ENCODE measurements at places on chromosomes 5 and 9. TPM values are rescaled to one million over a fixed set of nuclear protein-coding genes. Genes with fewer than 3 reads are reported as not detected.

Gene DBN1
- 69.0 TPM for total RNA-seq

Gene SPRY4
- 13.5 TPM for total RNA-seq

Gene APBA1
- total RNA-seq, result 13.3 TPM

- DNase-seq, result no peak
Observed at GRCh38 chr9:70600506-70600905, 186.0 kb upstream of the KLF9 start.

DNA sequence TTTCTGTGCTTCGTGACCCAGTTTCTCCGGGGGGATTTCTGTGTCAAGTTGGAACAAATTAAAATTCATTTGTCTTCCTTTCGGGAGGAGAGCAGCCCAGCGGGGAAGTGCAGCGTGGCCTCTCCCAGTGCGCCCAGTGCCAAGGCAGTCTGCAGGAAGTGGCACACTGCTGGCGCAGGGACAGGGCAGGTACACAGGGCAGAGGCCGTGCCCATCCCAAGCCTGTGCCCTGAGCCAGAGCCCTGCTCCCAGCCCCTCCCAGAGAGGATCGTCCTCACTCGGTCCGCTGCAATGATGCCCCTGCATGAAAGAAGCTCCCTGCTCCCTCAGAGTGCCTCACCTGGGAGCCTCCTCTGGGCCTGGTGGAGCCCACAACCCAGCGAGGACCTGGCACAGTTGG lies 82.4 kb upstream of the PPP1R26 start:
- DNase-seq, result no peak

DNA sequence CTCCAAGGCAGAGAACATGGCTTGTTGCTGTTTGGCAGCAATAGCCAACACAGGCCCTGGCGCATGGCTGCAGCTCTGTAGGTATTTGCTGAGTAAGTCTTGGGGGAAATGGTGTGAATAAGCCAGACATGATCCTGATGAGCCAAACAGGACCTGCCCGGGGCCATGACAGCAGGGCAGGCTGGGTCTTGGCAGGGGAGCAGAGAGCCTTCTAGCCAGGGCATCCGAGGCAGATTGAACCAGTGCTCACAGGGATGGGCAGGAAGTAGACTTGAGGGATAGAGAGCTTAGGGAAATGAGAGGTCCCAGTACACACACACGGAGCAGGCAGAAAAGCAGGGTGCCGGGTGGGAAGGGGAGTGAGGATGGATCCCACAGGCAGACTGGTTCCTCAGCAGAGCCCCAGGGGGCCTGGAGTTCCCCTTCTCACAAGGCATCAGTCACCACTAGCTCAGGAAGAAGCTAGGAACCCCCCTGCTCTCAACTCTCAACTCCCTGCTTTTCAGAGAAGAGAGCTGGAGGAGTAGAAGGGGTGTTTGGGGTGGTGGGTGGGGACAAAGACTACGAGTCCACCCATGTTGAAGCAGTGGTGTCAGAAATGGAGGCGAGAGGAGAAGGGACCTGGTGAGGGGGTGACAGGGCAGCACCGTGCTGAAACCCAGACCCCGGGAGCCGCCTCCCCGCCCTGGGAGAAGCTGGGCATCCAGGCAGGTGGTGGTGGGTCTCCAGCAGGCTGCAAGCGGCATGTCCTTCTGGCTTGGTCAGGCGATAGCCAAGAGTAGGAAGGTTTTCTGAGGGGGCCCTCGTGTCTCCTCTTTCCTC lies 111.1 kb downstream of the RGS3 start:
- no peak for DNase-seq

Gene IZUMO3
- total RNA-seq, result not detected

Gene LRRC19
- total RNA-seq, result not detected

Gene SH3RF2
- 48.4 TPM for total RNA-seq

Gene SLC6A18
- total RNA-seq, result not detected

- DNase-seq, result no peak
Observed at GRCh38 chr9:68974901-68975300, 39.0 kb downstream of the PRKACG start.

DNA sequence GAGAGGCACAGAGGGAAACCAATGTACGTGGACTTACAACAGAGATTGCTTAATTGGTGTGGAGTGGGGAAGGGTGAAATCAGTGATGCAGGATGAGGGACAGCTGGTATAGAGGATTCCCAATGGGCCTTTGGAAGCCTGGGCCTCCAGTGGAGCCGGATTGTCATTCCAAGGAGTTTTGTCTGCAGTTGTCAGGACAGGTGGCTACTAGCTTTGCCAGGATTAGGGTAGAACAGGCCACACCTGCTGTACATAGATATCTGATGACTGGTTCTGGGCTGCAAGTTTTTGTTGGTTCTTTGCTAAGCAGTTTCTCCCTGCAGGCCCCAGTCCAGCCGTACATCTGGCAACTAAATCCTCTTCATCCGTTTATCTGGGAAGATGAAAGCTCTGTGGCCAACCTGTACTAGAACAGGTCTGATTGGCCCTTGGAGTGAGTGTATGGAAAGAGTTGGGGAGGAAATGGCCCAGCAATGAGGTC lies 4.2 kb downstream of the SKP2 start:
- DNase-seq, result no peak

- DNase-seq, result no peak
Observed at GRCh38 chr9:123834218-123834888, 95.6 kb downstream of the DENND1A start.

DNA sequence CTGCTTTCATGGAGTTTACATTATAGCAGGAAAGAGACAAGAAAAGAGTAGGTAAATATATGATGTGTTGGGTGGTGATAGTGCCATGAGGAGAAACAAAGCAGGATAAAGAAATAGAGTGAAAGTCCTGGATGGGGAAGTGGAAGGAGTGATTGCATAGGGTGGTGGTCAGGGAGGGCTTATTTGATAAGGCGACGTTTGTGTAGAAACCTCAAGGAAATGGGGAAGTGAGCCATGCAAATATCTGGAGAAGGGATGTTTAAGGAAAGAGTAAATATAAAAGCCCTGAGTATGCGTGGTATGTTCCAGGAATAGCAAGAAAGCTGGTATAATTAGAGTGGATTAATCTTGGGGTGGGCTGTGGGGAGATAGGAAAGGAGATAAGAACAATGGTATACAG lies 134.7 kb upstream of the SV2C start:
- no peak for DNase-seq

GRCh38 chr9:89436963-89437625 lies 60.8 kb downstream of the SEMA4D start:
- no peak for DNase-seq

DNA sequence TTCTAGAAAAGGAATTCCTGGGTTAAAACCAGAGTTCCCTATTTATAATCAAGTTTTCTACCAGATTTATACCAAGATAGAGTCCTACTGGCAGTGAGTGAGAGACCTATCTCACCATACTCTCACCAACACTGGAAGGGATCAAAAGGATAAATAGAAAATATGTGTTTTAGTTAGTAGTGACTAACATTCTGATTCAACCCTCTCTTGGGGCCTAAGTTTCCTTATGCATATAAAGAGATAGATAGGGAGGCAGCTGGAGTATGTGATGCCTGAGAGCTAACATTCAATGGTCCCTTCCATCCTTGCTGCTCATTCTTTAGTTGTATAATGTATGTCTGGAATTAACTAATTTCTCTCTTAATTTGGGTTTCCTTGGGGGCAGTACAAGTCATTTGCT lies 32.0 kb downstream of the CKMT2 start:
- DNase-seq, result no peak

GRCh38 chr9:111965566-111966019 lies 69.0 kb downstream of the UGCG start:
- DNase-seq, result no peak

DNA sequence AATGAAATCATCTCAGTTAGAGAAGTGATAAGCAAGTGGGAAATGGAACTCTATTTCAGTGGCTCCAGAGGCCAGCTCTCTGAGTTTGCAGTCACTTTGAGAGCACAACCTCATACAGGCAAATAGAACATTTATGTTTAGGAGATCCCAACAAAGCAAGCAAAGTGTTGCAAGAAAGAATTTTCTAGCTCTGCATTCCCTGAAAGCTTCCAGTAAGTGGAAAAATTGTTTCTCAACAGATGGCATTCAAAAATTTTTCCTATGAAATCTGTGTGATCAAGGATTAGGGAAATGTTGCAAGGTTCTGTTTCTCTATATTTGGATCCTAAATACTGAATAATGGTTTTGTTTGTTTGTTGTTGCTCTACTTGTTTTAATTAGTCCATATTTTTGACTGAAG lies 764.2 kb upstream of the ZNF608 start:
- no peak for DNase-seq

GRCh38 chr9:134100040-134100439 lies 32.2 kb upstream of the BRD3 start:
- DNase-seq, result no peak

- DNase-seq, result no peak
Observed at GRCh38 chr9:122127396-122127798, 32.2 kb downstream of the NDUFA8 start.

Gene MYO10
- total RNA-seq, result 22.1 TPM

Gene ADAMTS2
- 17.4 TPM for total RNA-seq

Gene NIPAL4
- 12.0 TPM for total RNA-seq

GRCh38 chr5:34535944-34536623 lies 120.0 kb upstream of the RAI14 start:
- no peak for DNase-seq

GRCh38 chr9:96149533-96150280 lies 152.3 kb downstream of the HSD17B3 start:
- no peak for DNase-seq

Gene PDLIM4
- total RNA-seq, result 76.4 TPM

Gene PPP3R2
- not detected for total RNA-seq

DNA sequence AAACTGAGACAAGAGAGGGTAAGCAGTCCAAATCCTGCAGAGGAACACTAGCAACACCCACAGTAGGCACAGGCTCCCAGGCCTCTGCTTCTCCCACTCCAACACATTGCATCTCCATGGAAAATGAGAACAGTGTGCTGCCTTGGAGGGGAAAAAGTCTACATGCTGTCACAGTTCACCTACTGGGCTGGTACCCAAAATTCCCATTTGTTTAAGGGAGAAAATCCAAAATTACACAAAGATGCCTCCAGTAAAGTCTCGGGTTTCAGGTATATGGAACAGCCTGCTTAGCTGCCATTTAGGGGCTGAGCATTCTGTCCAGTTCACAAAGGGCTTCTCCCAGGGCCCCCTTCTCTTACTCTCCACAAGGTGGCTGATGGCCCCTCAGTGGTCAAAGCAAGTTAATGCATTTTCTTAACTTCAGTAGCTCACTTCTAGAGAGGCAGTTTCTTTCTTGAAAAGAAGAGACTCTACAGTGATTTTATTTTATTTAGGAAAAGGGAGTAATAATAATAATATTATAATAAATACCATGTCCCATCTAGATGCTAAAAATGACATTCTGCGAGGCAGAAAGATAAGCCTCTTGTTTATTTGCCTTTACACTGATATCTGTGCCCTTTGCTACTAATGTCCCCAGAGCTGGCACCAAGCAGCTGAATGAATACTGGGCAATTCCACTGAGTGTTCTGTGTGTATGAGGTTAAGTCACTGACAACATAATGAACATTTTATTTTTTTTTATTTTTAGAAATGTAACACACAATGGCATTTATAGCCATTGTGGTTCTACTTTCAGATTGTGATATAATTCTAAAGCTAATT lies 89.4 kb downstream of the RGS7BP start:
- no peak for DNase-seq

GRCh38 chr9:134192311-134192950 lies 28.1 kb upstream of the RNU6ATAC start:
- no peak for DNase-seq

Gene SLC6A19
- not detected for total RNA-seq

DNA sequence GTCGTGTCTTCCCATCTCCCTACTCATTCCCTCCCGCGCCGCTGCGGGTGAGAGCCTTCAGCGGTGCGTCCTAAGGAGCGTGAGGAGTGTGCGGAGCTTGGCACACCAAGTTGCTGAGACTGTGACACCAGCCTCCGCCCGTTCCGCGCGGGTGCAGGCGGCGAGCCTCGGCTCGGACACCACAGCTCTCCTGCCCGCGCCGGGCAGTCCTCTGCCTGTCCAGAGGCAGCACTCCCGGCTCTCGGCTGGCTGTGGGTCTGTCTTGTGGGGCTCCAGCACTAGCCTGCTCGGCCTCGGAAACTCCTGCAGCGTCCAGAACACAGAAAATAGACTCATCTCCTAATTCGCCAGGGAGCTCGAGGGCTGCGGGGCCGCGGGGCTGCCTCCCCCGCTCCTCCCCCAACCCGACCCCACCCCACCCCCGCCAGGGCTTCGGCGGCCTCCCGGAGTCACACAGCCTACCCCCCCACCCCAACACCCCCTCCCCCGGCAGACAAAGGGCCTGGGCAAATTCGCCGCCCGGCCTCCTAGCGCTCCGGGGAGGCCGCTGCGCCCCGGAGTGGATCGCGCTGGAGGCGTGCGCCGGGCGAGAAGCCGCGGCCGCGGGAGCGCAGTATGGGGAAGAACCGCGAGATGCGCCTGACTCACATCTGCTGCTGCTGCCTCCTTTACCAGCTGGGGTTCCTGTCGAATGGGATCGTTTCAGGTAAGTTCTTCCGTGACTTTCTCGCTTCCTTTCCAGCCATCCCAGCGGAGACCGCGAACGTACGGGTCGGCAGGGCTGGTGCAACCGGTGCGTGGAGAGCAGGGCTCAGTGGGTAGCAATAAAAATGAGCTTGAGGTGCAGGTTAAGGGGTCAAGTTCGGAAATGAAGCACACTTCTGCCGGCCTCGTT lies at the start of gene ADAMTS19:
Gene ADAMTS19, plus strand, starts transcription at position 522 of the 895 bp plus-strand sequence. Its CDS starts 94 bp downstream, at position 616.
- no peak for DNase-seq

- DNase-seq, result no peak
Observed at GRCh38 chr9:129033216-129033615, 3.2 kb upstream of the MIGA2 start.

- no peak for DNase-seq
Observed at GRCh38 chr9:70439991-70440706, 25.7 kb upstream of the KLF9 start.

Gene DRD1
- total RNA-seq, result not detected

DNA sequence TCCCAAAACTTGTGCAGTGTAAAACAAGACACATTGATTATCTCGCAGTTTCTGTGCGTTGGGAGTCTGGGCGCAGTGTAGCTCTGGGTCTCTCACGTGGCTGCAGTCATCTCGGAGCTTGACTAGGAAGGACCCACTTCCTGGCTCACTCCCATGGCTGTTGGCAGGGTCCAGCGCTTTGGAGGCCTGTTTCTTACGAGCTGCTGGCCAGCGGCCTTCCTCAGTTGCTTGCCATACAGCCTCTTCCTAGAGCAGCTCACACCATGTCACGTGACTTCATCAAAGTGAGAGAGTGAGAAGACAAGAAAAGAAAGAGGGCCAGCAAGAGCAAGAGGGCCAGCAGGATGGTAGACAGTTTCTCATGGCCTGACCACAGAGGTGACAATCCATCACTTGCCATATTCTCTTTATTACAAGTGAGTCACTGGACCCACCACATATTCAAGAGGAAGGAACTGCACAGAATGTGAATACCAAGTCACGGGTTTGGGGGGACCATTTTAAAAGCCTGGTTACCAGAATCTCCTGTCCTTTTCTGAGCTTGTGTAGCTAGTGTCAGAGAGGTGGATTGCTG lies 36.2 kb downstream of the MCCC2 start:
- no peak for DNase-seq

Gene ITGA1
- total RNA-seq, result 42.7 TPM

DNA sequence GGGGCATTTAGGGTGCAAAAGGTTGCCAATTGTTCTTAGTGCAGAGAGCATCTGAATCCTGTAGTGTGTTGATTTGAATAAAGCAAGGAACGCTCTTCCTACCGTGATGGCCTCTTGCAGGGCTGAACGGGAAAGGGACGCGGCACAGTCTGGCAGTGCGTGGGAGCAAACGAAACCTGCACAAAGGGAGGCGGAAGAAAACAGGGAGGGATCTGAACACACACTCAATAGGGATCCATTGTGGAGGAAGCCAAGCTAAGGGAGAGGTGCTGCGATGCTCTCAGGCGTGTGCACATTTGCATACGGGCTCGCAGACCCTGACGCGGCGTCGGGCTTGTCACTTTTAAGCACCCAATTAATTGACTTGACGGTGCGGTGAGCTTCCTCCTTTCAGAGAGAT lies 414.0 kb upstream of the IRX1 start:
- DNase-seq, result no peak
